GM13977 (cell line): ENCODE measurements at places on chromosomes 3 and 15.

GRCh38 chr15:79282371-79283251 is at the start of gene ANKRD34C:
Gene ANKRD34C, plus strand, starts transcription at chr15:79282722. Its CDS starts 10,563 bp downstream, at chr15:79293285.
- no peak for DNase-seq

DNA sequence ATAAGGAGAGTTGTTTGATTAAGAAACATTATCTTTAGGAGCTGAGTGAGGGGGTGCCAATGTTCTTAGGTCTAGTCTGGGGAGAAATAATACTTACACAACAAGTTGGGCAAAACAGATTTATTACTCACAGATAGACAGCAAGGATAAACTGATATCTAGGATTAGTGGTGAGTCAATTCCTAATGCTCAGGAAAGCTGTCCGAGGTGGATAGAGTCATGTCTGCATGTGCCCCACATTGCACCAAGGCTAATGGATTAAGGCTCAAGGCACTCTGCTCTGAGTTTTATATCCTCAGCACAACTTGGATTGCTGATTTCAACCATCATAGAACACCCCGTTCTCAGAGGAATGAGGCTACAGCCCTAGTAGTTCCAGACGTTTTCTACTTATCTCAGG is 1042.3 kb downstream of the OTOL1 start:
- DNase-seq, result no peak

DNA sequence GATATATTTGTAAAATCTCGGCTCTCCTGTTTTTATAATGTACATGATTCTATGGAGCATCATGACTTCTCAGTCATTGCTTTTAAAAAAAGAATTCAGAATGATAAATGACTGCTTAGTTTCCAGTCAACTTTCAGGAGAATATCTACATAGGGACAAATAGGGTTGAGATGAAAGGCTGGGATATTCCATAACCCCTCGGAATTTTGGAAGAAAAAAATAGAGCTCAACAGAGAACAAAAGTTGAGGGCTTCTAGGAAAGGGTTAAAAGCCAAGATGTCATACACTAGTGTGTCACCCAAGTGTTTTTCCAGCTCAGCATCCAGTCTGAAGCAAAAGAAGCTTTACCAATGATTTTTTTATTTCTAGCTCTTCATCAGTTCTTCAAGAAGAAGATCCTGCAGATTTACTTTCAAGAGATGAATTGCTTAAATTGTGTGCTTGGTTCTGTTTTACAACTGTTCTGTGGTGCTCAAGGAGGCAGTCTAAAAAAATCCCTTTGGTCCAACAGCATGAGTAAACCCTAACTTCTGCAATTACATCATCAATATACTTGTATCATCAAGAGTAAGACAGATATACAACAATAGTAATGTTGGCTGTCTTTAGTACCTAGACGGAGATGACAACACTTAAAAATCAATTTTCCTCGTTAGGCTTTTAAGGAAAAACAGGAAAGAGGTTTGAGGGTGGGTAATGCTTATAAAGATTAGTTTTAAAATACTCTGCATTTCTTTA is 979 bp downstream of the UNC13C start:
- DNase-seq, result no peak

DNA sequence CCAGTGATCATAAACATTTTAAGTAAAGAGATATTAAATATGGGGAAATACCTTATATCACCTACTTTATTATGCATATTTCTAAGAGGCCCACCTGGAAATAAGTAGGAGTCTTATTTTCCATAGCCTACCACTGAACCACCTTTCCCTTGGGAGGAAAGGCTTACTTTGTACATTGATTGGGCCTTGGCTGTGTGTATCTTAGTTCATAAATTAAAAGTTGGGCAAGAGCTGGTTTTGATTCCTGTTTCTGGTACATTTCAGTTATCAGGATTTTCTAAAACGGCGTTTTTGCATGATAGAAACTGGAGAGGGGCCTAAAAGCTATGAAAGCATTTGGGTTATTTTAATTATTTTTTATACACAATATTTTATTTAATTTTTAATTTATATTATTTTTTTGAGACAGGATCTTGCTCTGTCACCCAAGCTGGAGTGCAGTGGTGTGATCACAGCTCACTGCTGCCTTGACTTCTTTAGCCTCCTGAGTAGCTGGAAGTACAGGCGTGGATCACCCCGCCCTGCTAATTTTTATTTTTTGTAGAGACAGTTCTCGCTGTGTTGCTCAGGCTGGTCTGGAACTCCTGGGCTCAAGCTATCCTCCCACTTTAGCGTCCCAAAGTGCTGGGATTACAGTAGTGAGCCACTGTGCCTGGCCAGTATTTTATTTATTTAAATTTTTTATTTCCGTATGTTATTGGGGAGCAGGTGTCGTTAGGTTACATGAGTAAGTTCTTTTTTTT is 2.6 kb downstream of the GMPS start:
- DNase-seq, result no peak

DNA sequence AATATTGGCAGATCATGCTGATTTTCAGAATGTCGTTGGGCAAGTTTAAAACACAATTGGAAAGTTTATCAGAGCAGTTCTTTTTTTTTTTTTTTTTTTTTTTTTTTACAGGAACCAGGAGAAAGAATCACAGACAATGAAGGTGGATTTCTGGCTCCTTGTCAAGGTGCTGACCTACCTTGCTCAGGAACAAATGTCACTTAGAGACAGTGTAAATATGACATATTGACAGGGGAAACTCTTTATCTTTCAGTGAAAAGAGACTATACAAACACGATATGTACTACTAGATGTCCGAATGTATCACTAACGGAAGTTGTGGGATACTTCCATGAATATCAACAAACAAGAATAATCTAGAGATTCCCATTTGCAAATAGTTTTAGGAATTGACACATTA is 237.3 kb downstream of the FMN1 start:
- no peak for DNase-seq

GRCh38 chr3:52795298-52795900 is 803 bp downstream of the ITIH3 start:
- no peak for DNase-seq

GRCh38 chr15:96035091-96035490 is 295.4 kb upstream of the NR2F2 start:
- no peak for DNase-seq

- DNase-seq, result no peak
These were observed 27.9 kb downstream of the GTPBP8 start for GRCh38 chr3:113018536-113019181.

DNA sequence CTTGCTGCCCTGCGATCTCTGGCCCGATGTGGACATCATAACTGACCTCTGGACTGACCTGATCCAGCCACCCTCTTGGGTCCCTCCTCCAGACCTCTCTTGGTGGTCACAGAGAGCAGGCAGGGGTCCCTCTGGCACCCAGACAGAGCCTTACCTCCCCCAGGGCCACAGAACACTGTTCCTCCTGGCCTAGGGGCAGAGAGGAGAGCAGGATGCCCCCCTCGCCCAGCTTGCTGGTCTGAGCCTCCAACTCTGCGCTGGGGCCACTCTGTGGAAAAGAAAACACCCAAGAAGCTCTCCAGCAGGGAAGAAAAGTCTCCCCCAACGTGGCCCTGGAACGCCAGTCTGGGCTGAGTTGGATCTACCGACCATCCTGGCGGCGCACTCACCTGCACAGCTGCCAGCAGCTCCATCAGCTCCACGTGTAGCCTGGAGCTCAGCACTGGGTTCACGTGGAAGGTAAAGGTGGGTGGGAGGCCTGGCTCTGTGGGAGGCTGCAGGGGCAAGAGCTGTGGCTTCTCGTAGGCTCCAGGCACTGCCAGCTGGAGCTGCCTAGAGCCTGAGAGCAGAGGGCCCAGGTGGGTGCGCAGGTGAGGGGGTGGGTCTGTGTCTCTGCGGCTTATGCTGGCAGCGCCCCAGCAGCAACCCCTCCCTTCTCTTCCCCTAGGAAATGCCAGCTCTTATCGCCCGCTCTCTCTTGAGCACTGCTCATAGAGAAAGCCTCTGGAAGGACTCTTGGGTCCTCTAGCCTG is 6.0 kb downstream of the PLA2G4F start:
- DNase-seq, result no peak

GRCh38 chr15:43514241-43515057 is 3.0 kb upstream of the MAP1A start:
- DNase-seq, result peak; percentile 59

DNA sequence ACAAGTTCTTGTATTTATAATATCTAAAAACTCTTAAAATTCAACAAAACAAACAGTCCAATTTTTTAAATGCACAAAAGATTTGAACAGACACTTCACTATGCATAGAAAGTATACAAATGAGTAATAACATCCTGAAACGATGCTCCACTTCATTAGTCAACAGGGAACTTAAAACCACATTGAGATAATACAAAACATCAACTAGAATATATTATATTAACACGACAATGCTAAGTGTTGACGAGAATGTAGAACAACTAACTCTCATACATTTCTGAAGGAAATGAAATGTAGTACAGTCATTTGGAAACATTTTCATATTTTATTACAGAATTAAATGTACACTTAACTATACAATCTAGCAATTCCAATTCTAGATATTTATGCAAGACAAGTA is 93.4 kb downstream of the IGSF11 start:
- no peak for DNase-seq

- DNase-seq, result peak; percentile 47
These were observed 241.1 kb upstream of the ICE2 start for GRCh38 chr15:60720086-60720485.

DNA sequence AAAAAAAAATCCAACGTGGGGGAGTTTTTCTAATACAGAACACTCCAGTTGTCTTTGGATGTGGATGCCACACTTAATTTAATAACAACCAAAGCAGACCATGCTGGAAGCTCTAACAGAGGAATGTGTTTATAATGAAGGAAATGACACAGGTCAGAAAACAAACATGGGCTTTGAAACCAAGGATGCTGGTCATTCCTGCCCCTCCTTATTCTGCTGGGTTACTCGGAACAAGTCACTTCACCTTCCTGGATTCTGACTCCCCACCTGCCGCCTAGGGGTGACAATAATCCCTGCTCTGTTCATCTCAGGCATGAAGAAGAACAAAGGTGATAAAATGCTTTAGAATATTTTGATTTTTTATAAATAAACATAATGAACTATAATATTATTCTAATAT is 240.9 kb upstream of the ADAMTS9 start:
- DNase-seq, result no peak

GRCh38 chr3:123782488-123782887 is 101.6 kb downstream of the MYLK start:
- DNase-seq, result peak; percentile 30

DNA sequence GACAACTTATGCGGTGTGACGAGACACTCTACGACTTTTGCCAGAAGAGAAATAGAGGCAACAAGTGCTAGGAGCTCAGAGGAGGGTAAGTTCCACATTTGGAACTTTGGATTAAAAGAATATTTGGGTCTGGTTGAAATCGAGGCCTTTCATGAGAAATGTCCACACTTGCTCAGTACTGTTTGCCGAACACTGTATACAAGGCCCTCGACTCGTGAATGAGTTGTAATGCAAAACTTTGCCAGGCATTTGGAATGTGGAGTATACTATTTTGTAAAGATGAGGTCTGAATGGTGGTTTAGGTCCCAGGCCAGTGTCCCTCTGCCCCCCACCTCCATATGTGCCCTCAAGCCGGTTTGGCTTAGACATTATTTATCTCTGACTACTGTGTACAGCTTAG is 73.9 kb downstream of the IGF1R start:
- DNase-seq, result no peak

- DNase-seq, result no peak
These were observed 181.6 kb upstream of the RASGRP1 start for GRCh38 chr15:38746211-38746610.

- no peak for DNase-seq
These were observed 7.9 kb downstream of the AEN start for GRCh38 chr15:88629071-88629470.

- DNase-seq, result no peak
These were observed 9.9 kb downstream of the FYCO1 start for GRCh38 chr3:45985532-45986302.

DNA sequence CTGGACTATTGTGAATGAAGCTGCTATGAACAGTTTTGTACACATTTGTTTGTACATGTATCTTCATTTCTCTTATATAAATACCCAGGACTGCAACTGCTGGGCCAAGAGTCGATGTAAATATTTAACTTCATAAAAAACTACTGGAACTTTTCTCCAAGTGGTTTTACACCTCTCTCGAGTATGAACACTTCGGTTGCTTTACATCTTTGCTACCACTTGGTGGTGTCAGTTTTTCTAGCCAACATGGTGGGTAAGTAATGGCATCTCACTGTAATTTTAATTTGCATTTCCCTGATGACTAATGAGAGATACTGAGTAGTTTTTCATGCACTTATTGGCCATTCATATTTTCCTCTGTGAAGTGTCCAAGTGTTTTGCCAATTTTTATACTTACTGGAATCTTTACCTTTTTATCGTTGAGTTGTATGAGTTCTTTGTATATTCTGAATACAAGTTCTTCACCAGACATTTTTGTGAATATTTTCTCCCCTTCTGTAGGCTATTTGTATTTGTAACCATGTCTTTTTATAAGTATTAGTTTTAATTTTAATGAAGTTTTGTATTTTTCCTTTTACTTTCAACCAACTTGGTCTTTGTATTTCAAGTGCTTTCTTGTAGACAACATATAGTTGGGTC is 44.4 kb downstream of the PCOLCE2 start:
- DNase-seq, result peak; percentile 47

- DNase-seq, result peak; percentile 82
These were observed 1.1 kb downstream of the HEG1 start for GRCh38 chr3:125054449-125055329.

DNA sequence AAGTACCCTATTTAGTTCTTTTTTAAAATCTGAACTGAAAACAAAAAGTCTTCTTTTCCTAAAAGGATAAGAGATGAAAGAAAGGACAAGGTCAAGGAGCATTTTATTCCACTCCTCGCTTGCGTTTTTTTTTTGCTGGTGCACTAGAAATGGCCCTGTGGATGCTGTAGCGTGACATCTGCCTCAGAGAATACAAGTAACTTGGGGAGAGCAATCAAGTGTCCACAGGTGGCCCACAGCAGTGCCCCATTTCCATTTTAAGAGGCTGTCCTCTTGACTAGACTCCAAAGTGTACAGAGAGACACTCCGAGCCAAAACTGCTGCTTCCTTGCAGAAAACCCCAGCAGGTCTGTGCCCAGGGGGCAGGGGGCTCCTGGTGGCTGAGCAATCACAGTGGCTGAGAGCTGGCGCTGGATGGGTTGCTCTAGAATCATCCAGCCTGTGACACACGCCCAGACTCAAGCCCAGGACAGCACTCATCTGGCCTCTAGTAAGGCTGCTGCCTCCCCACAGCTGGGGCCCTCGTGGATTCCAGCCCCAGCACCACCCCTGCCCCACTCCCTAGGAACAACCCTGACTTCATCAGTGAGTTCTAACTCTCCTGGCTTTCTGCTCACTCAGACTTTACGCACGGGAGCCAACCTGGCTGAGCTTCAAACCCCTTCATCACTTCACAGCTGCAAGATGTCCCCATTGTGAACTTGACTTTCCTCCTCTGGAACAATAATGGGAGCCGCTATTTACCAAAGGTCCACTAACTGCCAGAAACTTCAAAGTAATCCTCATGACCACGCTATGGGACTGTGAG is 71.1 kb upstream of the SPATA12 start:
- no peak for DNase-seq

GRCh38 chr3:172309059-172309458 is 139.2 kb downstream of the GHSR start:
- DNase-seq, result no peak

DNA sequence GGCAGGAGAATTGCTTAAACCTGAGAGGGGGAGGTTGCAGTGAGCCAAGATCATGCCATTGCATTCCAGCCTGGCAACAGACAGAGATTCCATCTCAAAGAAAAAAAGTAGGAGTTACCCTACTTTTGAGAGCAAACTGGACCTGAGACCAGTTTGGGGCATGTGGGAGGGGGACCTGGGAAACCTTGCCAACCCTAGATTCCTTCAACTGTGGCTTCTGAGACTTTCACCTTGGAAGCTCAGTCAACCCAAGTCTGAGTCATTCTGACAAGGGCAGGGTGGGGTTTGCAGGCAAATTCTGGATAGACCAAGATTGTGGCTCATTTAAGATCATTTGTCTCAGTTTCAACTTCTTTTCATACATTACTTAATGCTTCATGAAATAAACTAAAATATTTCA is 23.8 kb upstream of the SIAH2 start:
- DNase-seq, result no peak
